ENCODE measurements at places on chromosomes 13 and 19.

DNA sequence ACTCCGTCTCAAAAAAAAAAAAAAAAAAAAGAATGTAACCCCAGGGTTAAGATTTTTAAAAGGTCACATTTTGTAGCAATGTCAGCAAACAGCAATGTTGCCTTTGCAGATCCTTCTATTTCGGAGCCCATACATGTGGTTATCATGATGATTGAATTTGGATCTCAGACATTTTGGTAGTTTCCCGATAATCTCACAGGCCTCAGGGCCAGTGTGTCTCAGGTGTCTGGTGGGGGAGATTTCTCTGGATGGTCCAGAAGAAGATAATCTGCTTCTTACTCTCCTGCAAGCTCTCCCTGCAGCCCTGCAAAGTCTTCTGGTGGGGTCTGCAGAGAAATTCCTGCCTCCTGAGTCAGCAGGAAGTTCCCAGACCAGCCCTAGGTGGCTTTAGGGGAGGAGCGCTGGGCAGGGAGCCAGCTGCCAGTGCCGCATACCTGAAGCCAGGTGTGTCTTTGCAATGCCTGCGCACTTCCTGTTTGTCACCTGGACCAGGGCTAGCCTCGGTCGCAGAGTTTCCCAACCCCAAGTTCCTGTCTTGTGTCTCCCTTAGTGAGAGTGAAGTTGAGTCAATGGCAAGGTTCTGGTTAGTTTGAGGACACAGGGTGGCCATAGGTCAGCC is 1.4 kb downstream of the SH2D3A start:
- DNase-seq: no peak

GRCh38 chr19:54203151-54203611 is 2.5 kb downstream of the RPS9 start:
- no peak for DNase-seq

DNA sequence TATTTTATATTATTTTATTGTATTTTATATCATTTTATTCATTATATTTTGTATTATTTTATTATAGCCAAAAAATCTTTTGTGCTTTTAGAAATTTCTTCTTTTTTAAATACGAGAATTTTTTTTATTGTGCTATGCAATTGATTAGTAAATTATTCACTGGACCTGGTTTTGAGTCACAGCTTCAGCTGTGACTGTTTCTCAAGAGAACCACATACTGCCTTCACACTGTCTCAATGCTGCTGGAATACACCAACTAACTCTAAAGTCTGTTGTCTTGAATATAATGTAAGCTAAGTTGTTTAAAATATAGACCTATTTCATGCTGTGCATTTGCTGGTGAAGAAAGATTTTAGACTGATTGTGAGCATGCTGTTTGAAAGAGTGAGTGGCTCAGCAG is 423.6 kb downstream of the NDFIP2 start:
- no peak for DNase-seq

GRCh38 chr19:20333508-20333907 is 166.5 kb downstream of the ZNF486 start:
- DNase-seq: no peak

DNA sequence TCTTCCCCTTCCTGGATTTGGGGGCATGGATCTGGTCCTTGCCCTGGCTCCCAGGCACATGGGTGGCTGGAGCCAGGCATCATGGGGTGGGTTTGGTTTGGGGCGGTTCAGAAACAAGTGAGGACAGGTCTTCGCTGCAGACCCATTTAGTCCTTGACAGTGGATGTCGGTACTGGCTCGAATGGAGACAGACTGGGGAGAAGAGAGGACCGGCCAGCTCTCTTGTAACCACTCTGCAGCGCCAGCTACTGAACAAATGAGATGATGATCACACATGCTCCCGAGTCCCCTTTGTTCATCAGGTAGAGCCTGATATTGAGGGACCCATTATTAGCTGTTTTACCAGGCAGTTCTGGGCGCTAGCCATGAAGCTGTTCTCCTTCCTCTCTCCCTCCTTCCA is 64.5 kb downstream of the CHST8 start:
- DNase-seq: no peak

DNA sequence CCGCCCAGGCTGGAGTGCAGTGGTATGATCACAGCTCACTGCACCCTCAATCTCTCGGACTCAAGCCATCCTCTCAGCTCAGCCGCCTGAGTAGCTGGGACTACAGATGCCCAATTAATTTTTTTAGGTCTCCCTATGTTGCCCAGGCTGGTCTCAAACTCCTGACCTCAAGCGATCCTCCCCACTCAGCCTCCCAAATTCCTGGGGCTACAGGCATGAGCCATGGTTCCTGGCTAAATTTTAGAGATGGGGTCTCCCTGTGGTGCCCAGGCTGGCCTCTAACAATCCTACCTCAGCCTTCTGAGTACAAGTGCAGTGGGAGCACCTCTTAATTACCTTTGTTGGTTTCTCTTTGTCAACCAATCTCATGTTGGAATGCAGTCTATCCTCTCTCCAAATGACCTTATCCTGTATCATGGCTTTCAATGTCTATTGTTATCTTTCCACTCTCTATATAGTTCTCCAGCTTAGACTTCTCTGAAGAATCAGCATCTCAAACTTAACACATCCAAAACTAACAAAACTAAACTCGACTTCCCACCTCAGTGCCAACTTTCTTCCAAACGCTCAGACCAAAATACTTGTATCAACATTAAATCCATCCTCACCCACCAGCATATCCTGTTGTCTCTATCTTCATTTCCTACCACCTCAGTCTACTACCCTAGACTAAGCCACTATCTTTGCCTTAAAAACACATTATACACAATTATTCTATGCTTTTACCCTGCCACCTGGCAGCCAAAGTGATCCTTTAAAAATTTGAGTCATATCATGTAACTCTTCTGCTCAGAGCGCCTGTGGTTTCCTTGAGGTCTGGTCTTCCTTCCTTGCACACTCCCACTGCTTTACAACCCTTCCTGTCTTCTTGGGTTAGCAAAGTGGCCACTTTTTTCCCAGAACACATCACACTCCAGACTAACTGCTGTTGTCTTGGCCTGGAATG is 6.7 kb downstream of the TPT1 start:
- no peak for DNase-seq

DNA sequence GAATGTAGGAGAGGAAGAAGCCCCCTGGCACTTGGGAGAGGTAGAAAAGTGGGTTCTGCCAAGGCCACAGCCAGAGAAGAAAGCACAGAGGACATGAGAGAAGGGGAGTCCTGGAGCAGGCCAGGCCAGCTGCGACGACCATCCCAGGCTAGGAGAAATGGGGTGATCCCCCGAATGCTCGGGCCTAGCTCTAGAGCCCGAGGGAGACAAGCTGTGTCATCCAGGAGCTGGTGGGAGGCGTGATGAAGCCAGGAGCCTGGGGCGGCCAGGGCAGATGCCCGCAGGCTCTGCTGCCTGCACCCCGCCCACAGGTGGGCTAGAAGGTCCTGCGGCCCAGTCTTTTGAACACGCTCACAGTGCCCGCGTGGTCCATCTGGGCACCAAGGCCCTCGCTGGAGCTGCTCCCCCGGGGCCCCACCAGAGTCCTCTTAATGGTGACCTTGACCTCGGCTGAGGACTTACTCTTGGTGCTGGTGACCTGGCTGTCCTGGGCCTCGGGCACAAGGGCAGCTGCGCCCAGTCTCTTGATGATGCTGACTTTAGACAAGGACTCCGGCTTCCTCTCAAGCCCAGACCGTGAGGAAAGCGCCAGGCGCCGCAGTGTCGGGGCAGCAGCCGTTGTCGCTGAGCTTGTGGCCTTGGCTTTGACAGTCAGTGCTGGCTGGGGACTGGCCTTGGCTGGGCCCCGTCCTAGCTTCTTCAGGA is 26.5 kb downstream of the C19orf47 start:
- DNase-seq: no peak
